Left ventricle myocardium inferior (tissue), 1 donor: ENCODE measurements at places on chromosomes 5 and 9. TPM values are rescaled to one million over a fixed set of nuclear protein-coding genes. Genes with fewer than 3 reads are reported as not detected.
A peak's percentile ranks its signal among the peaks of the same experiment; 100 is the strongest.

- DNase-seq, result no peak
Measured at GRCh38 chr5:54885636-54886035, 99.8 kb downstream of the ESM1 start.

DNA sequence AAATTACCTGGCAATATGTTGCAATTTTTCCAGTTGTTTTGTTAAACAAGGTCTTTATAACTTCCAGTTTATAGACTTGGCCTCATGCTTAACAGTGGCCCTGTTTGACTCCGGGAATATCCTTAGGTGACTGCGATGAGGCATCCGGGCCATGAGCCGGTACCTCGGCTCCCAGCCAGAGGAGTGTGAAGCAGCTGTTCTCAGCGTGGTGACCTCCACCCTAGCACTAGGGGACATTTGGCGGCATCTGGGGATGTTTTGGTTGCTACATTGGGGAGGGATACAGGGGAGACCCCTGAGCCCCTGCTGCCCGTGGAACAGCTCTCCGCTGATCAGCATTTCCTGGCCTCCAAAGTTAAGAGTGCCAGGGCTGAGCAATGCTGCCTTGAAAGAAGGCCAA lies 533.4 kb downstream of the IRX1 start:
- DNase-seq, result peak; percentile 37

DNA sequence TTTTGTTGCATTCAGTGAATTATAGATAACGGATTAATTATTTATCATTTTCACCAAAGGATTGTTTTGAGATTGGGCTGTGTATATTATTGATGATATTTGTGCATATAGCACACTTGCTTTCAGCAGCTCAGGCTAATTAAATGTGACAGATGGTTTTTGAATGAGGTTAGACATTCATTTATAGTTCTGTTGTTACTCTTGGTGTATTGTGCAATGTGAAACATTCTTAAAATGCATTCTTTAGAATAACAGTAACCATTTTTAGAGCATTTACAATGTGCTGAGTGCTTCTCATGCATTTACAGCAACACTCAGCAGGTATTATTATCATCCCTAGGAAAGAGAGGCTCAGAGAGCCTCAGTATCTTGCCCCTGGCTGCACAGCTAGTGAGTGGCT lies 23.8 kb downstream of the NANS start:
- DNase-seq, result no peak

DNA sequence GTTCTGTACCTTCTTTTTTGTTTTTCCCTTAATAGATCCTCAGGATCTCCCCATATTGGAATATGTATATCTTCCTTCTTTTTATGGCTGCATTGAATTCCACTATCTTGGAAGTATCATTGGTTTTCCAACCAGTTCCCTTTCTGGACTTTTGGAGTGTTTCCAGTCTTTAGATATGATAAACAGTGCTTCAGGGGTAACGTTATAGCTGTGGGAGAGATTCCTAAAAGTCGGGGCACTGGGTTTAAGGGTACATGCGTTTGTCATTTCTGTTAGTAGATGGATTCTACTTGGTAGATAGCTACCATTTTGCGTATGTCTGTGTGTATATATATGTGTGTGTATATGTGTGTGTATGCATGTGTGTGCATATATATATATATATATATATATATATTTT lies 42.0 kb downstream of the EXOSC2 start:
- DNase-seq, result no peak

DNA sequence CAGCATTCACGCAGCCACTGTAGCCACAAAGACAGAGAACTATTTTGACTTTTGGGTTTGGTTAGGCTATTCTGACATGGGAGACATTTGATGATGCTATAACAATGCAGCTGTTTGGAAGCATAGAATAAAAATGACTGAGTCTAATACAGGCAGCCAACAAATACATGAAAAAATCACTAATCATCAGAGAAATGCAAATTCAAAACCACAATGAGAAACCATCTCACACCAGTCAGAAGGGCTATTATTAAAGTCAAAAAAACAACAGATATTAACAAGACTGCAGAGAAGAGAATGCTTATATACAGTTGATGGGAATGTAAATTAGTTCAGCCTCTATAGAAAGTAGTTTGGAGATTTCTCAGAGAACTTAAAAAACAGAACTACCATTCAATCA lies 107.1 kb upstream of the POC5 start:
- no peak for DNase-seq

DNA sequence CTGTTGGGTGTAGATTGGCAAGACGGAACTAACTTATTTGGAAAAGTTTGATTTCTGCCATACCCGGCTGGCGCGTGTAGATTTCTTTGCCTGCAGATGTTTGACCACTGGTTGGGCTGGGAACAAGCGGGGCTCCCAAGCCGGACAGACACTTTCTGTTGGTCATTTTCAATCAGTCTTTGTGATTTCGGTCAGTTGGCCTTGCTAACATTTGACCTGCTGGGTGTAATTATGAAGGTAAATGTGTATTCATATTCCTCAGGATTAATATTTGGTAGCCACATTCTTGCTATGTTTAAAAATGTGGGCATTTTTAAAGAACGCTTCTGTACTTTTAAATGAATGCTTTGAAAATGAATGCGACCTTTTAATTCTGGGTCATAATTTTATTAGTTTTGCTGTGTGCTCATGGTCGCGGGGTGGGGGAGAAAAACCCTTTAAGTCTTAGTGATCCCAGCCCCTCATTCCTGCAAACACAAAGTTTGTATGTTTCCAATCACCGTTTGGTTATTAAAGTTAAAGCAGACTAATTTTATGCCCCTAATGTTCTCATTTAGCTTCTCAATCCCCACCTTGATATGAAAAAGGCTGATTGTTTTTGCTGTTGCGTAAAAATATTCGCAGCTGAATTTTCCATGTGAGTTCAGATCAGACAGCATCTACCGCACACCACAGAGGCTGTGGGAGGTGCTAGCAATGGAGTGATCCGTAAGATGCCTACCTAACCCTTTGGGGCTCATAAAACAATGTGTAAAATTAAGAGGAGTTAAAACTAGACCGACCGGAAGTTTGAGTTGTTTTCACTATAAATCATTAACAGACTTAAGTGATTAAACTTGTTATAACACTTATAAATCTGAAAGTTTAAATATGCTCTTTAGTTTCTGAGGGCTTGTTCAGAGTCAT lies 1.5 kb downstream of the RASGRF2 start:
- no peak for DNase-seq

DNA sequence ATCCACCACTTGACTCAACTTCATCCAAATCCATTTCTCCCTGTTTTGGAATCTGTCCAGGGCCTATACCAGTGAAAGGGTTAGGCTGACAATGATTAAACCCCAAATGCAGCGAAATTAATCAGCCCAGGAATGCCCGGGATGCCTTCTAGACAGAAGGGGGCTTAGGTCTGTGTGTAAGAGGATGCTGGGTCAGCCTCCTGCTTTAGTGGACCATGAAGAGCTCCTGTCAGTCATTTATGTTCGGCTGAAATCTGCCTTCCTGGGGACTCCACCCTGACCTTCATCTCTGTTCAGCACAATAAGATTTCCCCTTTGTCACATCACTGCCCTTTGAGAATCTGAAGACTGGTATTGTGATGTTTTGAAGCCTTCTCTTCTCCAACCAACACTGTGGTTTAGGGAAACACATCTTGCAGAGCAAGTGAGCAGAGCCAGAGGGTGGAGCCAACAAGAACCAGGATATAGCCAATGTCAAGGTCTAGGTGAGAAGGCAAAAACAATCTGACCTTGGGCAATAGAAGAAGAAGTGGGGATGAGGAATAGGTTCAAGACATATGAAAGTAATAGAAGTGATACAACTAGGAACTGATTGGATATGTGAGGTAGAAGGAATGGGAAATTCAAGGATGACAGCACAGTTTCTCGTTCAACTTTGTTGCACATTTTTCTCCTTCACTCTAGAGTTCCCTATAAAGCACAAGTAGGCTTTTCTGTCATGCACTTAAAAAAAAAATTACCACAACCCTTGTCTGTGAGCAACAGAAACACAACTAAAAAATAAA lies 234.4 kb downstream of the ARHGAP26 start:
- DNase-seq, result no peak

The SH3TC2 gene
- total RNA-seq, result 9.4 TPM

The CD274 gene
- total RNA-seq, result 14.7 TPM

The NEUROG1 gene
- not detected for total RNA-seq
